Type B pancreatic cell (in vitro differentiated cells): ENCODE measurements at places on chromosomes 11 and 22.
A peak's percentile ranks its signal among the peaks of the same experiment; 100 is the strongest.

DNA sequence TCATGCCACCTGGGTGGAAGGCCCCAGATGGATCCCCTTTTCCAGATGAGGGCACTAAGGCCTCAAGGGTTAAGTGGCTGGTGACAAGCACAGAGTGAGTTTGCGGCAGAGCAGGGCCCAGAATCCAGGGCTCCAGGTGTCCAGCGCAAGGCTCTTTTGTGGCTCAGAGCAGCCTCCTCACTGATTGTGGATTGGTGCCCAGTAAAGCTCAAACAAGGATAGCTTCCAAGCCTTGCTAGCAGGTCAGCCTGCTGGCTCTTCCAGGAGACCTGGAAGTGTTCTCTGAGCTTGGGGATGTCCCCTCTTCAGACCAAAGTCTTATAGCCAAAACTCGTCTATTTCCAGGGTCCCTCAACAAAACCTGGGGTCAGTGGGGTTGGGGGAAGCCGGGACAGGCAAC is 167.6 kb upstream of the SYT13 start:
- no peak for DNase-seq

GRCh38 chr11:66593303-66593635 is 284 bp downstream of the CCS start:
- DNase-seq, result no peak

GRCh38 chr11:129695571-129696308 is 119.9 kb upstream of the TMEM45B start:
- DNase-seq, result peak; percentile 80

DNA sequence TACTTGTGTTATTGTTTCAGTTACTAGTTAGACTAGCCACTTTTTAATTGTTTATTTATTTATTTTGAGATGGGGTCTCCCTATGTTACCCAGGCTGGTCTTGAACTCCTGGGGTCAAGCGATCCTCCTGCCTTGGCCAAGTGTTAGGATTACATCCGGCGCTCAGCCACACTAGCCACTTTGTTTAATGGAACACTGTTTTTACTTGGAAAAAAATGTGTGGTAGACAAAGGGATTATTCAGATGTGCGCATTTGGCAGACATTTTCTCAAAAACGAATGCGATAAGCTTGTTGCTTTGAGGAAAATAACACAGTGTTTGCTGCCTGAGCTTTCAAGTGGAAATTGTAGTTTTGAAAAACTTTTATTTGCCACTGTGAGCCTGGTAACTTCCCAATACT is 51.0 kb downstream of the CTNND1 start:
- no peak for DNase-seq

DNA sequence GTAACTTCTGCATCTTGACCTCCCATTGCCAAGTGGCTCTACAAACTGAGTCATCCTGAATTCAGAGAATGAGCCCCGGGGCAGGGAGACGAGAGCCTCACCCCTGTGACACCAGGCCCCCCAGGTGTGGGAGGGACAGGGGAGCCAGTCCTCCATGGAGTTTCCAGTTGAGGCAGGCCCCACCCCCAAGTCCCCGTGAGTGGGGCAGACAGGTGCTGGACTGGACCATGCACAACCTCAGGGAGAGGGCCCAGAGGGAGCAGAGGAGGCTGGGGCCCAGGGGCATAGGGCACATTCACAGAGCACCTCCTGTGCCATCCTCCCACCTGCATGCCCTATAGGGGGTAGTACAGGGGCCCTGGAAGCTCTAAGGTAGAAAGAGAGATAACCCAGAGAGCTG is 180.8 kb downstream of the BRD1 start:
- no peak for DNase-seq

DNA sequence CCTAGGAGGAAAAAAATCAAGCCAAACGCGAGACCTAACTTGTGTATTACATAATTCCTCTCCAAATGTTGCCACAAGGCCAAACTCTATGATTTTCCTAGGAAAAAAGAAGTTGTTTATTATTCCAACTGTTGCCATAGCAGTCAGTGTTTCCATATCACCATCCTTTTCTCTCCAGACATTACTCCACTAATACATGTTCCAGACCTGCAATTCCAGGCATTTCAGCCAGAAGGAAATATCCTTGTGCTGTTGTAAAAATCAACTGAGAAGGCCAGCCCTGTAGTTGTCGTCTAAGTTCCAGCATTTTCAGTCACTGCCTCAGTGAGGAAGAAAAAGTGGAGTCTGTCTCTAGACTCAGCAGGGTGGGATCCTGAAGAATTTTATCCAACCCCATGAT is 33.1 kb upstream of the PAMR1 start:
- no peak for DNase-seq

- no peak for DNase-seq
These were observed 223.6 kb downstream of the SWAP70 start for GRCh38 chr11:9887472-9887871.

- DNase-seq, result no peak
These were observed 49.7 kb downstream of the MIAT start for GRCh38 chr22:26707090-26707489.

GRCh38 chr22:42932857-42933484 is 75.9 kb upstream of the ARFGAP3 start:
- DNase-seq, result no peak

- DNase-seq, result no peak
These were observed 148.7 kb upstream of the ISX start for GRCh38 chr22:34917239-34917638.

DNA sequence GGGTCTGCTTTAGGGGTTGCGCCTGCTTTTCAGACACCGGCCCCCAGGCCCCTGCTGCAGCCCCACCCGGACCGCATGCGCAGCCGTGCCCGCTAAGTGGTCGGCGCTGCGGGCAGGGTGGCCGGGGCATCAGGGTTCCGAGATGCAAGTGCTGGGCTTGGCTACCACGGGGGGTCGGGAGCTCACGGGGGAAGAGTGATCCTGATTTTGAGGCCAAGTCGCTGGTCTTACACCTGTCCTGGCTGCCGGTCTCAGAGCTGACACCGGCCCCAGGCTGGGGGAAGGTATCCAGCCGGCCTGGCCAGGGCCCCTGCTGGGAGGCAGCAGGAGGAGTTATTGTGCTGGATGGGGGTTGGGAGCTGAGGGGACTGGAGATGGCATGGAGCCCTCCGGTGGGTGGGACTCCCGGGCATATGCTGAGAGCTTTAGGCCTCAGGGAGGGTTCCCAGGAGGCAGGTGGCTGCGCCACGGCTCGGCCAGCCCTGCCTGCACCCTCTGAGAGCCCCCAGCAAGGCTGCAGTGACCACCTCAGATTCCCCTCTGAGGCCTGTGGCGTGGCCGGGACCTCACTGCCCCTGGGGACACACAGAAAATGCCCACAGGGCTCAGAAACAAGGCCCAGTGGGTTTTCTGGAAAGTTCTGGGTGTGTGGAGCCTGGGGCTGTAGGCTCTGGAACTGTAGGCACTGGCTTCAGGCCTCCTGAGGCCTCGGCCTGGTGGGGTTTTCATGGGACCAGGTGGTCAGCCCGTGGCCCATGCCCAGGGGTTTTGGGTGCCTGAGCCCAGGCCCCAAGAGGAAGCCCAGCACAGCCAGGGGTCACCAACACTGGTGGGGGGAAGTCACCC is 4.4 kb upstream of the MUC5AC start:
- DNase-seq, result peak; percentile 66

GRCh38 chr11:6402561-6402981 is 12.3 kb downstream of the SMPD1 start:
- no peak for DNase-seq

DNA sequence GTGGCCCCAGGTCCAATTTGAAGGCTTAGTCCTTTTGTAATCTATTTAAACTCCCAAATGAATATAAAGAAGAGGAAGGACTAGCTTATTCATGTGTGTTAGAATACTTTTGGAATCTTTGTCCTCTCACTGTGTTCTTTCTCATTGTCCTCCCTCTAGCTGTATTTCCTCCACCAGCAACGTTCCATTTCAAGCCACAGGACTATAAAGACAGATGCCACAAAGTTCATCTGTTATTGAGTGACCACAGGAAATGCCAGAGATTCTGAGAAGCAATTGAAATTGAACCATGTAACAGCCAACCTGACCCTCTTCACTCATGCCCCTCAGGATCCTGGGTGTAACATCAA is 336.6 kb upstream of the API5 start:
- no peak for DNase-seq

- DNase-seq, result no peak
These were observed 2.5 kb downstream of the CHST1 start for GRCh38 chr11:45662665-45663485.

DNA sequence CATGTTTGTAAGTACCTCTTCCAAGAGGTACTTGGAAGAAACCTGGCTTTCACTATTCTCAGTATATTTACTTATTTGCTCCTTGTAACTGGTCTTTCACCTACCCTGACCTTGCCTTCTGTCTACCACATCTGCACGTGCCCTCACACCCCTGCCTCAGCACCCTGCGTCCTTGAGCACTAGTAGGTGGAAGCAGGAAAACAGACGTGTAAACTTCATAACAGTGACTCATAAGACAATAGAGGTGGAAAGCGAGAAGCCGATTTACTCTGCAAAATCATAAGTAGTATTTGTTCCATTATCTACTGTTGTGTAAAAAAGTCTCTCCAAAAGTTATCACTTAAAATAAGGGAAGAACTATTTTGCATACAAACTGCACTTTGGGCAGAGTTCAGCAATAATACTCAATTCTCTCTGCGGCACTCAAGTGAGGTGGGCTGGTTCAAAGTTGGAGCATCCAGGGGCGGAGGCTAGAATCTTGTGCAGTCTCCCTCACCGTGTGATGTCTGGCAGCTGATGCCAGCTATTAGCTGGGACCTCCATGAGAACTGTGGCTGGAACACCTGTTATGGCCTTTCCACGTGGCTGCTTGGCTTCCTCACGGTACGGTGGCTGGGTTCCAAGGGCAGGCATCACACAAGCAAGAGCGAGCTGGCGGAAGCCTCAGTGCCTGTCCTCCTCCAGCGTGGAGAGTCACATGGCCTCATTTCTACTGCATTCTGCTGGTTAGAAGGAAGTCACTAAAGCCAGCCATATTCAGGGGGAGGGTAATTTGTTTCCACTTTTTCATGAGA is 30.4 kb downstream of the PACS1 start:
- no peak for DNase-seq

GRCh38 chr11:82733444-82734119 is at the start of gene FAM181B:
Gene FAM181B, minus strand, starts transcription at chr11:82733864. Its CDS starts 135 bp downstream, at chr11:82733729.
- DNase-seq, result peak; percentile 82

DNA sequence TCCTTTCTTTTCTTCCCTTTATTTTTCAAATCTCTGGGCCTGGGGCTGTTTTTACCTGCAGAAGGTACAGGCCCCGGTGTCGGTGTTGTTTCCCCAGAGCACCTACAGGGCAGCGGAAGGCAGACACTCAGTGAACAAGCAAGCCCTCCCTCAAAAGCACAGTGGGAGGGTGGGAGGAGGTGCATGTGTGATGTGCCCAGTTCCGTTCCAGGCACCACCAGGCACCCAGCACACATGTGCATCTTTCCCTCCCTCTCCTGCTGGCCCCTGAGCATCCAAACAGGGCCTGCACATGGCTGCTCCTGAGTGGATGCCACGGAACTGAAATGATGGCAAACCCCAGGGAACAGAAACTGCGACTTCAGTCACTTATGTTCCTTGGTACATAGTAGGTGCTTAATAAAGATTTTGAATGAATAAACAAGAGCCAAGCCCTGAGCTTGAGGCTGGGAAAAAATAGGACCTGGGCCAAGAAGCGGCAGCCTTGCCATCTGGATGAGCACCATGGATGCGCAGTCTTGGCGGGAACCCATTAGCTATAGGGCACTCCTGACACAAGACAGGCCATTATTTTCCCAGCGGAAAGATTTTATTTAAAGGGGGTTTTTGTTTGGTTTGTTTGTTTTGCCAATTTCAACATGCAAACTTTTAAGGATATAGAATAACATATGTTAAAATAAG is 47.8 kb downstream of the ARRB1 start:
- no peak for DNase-seq

DNA sequence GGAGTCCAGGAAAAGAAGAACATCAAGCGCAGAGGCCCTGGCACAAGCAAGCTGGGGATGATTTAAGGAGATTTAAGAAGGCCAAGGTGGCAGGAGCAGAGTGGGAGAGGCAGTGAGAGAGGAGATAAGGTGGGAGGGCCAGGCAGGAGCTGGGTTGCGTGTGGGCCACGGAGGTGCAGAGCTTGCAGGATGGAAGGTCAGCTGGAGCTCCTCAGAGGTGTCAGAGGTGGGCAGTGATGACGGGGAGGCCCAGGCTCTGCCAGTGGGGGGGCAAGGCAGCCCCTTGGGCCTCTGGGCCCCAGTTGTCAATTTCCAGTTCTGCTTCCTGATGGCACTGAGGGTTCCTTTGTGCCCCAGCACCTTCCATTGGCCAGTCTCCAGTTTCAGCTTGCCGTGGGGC is 6.5 kb downstream of the FRMD8 start:
- DNase-seq, result no peak

GRCh38 chr11:12472401-12473005 is 95.1 kb downstream of the PARVA start:
- DNase-seq, result no peak

DNA sequence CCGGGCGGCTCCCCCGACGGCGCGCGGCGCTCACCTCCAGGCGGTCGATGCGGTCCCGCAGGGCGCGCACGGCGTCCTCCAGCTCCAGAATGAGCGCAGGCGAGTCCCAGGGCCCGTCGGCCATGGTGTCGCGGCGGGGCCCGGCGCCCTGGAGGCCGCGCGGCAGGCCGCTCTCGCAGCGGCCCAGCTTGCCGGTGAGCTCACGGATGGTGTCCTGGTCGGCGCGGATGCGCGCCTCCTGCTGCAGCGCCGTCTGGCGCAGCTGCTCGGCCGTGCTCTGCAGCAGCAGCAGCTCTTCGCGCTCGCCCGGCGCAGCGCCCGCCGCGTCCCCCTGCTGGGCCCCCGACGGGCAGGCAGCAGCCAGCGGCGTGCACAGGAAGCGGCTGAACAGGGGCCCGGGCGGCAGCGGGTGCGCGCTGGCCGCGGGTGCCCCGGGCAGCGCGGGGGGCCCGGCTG is 599 bp downstream of the NPTXR start:
- no peak for DNase-seq
